ENCODE measurements at places on chromosomes 13 and 19.

DNA sequence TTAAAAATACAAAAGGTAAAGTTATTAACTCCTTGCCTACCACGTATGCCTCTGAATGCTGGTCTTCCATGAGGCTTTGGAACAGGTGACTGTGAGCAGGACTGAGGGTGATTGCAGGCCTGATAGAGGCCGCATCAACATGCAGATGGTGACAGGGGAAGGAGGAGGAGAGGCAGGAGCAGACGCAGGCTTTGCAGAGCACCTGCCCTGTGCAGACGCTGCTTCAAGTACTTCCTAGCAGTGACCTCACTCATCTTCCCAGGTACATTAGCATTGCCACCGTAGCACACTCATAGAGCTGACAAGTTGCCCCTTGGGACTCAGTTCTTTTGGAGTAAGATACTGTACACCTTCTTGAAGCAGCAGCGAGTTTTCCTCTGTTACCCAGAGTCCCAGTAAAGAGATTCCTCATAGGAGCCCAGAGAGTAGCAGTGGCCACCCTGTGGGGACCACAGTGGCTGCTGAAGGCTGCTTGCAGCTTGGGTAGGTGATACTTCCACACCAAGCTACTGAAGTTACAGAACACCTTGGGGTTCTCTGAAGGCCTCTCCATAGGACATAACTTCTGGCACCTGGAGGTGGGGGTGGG is 56.0 kb downstream of the ZNF536 start:
- no peak for DNase-seq

GRCh38 chr13:105370011-105370650 is 1165.3 kb downstream of the EFNB2 start:
- no peak for DNase-seq

- peak; percentile 39 for DNase-seq
These were observed at the start of gene EDNRB for GRCh38 chr13:77918391-77919245. Gene EDNRB, minus strand, starts transcription at chr13:77918831. Its CDS starts 258 bp downstream, at chr13:77918573.

- DNase-seq = no peak
These were observed 8.5 kb downstream of the DNAJC15 start for GRCh38 chr13:43031881-43032280.

DNA sequence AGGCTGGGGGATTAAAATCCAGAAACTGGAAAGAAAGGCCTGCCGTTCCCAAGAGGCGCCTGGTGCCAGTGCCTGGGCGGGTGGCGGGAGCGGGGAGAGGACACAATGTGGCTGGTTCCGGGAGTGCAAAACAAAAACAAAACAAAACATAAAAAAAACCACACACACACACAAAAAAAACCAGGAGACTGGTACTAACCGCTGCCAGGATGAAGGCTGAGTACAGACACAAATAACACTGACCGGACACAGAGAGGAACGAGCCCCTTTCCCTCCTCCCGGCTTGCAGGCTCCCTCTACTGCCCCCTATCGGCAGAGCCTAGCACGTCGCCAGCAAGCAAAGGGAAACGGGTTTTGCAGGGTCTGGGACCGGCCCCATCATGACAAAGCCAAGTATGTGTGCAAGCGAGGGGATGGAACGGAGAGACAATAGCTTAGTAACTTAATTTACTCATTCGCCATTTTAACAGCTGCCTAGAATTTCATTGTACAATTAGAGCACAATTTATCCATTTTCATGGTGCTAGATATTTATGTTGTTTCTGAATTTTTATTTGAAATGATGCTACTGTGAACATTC is 17.9 kb upstream of the ZDHHC20 start:
- peak; percentile 93 for DNase-seq

DNA sequence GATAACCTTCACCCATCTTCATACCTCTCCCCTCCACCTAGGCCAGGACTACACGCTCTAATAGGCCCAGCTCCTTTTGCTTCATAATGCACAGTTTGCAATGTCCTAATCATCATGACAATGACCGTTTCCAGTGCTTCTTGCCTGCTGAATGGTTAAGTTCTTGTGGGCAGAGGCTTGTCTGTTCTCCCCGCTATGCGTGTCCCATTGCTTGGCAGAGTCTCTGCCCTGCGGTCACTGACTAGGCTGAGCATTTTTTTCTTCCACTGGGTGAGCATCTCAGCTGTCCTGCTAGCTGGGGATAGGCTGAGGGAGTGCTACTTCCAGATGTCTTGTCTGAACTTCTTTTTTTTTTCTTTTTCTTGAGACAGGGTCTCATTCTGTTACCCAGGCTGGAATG is 314.7 kb downstream of the UQCRFS1 start:
- DNase-seq = no peak

DNA sequence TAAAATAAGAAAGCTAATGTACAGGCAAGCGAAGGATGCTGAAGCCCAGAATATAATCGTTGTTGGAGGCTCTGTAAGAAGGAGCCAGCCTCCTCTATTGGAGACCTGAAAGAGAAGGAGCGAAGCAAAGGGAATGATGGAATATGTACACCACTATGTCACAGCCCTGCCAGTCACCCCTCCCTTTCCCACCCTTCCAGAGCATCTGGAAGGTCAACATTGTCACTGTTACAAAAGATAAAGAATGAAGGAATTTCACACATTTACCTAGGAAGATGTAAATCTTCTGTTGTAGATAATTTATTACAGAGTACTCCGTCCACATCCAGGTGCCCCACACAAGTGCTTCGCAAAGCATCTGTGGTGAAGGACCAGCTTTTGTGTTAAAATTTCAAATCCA is 39.7 kb upstream of the SACS start:
- no peak for DNase-seq

DNA sequence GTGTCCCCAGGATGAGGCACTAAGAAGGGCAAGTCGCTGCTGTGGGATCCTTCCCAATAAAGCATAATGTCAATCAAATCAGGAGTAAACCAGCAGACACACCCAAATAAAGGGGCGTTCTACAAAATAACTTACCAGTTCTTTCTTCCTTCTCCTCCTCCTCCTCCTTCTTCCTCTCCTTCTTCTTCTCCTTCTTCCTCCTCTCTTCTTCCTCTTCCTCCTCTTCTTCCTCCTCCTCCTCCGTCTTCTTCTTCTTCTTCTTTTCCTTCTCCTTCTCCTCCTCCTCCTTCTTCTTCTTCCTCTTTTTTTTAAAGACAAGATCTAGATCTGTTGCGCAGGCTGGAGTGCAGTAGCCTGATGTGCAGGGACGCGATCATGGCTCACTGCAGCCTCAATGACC is 225.8 kb downstream of the UQCRFS1 start:
- DNase-seq = no peak

DNA sequence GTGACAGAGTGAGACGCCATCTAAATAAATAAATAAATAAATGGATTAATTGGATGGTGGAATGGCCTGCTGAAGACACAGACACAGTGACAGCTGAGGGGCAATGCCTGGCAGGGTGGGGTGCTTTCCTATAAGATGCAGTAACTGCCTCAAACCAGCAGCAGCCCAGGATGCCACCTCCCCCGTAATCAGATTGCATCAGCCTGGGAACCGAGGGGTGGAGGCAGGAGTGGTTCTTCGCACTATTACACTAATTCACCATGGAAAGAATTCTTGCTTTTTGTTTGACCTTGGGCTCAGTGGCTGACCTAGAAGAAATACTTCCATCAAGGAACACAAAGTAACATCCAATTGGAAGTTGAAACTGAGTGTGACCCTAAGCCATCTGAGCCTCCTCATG is 31.6 kb upstream of the USP12 start:
- DNase-seq = no peak

DNA sequence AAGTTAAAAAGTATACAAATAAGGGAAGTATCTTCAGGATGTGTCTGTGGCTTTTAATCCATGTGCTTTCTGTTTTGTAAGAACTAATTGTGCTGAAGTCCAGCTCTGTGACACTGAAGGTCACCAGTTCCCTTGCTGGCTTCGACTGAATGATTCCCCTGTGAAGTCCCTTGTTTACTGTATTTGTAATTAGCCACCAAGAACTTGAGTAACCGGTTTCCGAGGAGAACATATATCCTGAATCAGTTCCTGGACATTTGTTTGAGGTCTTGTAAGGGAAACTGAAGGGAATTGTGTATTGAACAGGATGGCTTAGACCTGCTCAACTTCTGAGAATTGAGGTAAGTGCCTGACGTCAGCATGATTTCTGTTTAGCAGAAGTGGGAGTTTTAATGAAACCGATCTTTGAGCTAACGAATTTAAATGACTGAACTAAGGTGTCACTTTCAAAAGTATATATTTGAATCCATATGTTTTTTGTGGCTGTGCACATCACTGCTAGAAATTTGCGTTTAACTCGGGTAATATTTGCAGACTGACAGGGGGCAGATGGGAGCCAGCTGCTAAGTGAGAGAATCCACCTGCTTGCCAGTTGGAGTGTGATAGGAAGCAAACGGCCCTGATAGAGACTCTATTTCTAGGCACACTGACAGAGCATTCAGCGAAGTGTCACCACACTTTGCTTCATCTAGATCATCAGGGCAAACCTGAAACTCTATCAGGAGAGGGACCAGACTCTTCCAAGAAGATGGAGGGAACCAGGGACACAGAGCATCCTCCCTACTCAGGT is 530.0 kb downstream of the RFC3 start:
- no peak for DNase-seq

DNA sequence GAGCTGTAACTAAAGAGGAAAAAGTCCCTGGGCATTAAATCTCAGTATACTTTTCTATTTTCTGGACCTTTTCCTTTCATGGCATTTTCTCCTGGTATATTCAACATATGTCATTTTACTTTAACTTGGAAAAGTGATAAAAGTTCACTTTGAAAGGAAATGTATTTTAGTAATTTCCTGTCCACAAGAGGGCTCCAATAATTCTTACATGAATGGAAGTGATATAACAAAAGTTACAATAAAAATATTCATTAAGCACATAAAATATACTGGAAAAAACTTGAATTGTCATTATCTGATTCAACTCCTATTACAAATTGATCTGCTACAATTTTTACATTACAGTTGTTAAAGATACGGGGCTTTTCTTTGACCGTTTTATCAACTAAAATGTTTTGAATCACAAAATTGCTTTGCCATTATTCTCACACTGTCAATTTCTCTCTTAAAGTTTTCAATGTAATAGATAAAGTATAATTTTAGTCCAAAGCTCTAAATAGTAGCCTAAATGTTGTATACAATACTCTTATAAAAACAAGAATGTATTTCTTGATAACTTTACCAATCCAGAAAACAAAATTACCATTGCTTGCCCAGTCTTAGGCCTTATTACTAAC is 4.9 kb downstream of the UBL3 start:
- peak; percentile 22 for DNase-seq

GRCh38 chr19:16259385-16260159 is 61.9 kb downstream of the AP1M1 start:
- DNase-seq = no peak
